Large intestine (tissue), 12 donors: ENCODE measurements at places on chromosomes 3 and 15. TPM values are rescaled to one million over a fixed set of nuclear protein-coding genes. Genes with fewer than 3 reads are reported as not detected.

DNA sequence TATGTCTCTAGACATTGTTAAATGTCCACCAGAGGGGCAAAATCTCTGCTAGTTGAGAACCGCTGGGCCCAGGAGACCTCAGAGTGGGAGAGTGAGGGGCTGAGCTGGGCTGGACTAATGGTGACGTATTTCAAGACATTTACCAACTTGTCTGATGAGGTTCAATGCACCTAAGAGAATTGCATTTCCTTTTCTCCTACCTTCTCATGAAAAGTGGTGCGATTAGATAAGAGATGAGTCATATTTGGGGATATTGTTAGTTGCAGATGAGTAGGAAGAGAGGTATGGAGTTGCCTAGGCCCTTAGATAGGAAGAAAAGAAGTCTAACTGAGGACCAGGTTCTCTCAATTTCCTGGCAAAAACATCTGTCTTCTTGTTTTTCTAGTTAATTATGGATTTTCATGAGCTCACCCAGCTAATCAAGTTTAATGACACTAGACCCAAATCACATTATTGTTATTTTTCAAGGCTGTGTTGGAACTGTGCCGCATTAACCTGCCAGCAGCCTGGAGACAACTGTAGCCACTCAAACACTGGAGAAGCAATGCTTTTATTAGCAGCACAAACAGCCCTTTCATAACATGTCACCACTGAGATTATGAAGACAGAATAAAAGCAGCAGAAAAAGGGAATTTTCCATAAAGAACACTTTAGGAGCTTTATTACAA, 144.2 kb downstream of the PDCD6IP start:
- DNase-seq: no peak

DNA sequence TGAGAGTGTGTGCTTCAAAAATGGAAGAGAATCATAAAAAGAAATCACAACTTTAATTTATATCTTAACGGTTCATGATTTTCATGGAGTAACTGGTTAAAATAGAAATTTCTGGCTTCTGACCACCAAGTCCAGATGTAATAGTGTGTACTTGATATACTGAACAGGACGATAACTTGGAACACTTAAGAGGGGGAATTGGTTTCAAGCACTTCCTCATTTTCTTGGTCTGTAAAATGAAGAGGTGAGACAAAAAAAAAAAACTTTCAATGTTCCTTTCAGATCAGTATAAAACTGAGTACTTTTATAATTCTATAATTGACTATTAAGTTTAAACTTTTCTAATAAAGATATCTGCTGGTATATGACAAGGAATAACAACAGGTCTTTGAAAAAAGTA, 64.0 kb upstream of the TRA2B start:
- DNase-seq: no peak

DNA sequence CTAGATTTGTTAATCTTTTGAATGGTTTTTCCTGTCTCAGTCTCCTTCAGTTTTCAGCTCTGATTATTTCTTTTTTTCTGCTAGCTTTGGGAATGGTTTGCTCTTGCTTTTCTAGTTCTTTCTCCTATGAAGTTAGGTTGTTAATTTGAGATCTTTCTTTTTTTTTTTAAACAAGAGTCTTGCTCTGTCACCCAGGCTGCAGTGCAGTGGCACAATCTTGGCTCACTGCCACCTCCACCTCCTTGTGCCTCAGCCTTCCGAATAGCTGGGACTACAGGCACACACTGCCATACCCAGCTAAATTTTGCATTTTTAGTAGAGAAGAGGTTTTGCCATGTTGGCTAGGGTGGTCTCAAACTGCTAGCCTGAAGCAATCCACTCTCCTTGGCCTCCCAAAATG, 56.7 kb downstream of the UQCC5 start:
- no peak for DNase-seq

DNA sequence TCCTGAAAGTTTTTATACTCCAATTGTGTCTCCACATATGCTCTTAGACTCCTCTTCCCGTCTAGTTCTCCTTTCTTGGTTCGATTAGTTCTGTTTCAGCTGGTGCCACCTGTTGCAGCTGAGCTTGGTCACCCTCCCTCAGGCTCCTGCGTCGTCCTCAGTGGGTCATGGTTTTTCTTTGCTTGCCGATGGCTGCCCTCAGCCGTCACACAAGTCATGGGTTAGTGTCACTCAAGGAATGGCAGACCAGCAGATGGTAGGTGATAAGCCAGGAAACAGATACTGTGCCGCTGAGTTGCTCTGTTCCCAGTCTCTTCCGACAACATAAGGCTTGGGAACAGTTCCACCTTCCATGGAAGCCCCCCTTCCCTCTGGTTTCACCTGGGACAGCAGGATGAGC, 109.9 kb downstream of the IGF1R start:
- DNase-seq: no peak

DNA sequence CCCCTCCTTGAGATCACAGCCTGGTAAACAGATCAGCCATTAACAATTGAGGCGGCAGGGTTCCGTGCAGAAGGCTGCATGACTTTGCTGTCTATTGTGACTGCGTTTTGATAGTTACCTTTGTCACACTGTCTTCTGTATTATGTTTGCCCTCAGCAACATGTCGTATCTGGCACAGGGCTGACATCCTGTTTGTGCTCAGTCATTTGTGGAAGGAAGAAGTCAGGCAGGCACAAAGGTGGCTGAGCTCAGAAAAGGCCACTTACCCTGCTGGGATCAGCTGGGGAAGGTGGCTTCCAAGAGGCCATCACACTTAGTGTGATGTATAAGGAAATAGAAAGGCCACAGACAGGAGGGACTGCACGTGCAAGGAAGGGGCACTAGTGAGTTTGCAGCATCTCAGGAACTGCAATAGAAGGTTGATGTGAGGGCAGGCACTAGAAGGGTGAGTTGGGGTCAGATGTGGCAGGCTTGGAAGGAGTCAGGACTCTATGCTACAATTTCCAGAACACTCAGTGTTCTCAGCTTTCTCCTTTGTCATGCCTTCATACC, 13.4 kb downstream of the PML start:
- no peak for DNase-seq

- no peak for DNase-seq
Observed at GRCh38 chr3:118714800-118715199, 319.8 kb downstream of the IGSF11 start.

DNA sequence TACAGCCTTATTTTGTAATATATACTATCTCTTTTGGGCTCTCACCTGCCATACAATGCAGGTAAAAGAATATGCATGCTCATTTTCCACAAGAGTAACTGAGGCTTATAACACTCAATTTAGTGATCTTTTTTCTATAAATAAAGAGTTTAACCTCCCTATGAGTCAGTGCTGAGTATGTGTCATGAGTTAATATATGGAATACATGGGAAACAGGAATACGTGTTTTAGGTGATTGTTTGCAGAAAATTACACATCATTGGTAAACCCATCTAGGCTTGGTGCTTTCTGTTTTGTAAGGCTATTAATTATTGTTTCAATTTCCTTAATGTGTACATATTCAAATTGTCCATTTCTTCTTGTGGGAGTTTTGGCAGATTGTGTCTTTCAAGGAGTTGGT, 411.3 kb downstream of the GRM7 start:
- DNase-seq: no peak

DNA sequence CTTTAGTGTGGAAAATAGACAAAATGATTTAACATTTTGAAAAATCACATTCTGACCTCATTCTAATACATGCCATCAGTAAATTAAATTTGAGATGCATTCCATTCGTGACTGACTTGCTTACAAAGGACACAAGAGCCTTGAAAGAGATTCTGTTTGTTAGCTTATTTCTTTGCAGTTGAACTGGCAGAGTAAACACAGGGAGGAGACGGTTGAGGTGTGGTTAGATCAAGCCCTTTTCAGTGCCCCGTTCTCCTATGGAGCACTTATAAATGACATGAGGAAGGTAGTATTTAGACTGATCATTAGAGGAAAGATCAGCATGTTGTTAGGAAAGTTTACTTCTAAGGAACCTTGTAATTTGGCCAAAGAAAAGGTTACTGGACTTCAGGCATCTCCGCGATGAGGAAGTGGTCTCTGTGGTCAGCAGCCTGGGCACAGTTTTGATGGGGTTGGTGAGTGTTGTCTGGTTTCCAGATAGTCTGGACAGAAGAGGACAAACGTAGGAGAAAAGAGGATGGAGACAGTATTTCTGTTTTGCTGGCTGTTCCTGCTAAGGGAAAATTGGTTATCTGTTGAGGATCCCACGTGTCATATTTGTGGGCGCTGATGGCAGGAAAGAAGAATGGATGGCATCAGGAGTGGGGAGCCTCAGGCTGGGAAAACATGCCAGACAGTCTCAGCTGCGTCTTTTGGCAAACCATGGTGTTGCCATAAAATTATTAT, 328.9 kb upstream of the TBL1XR1 start:
- DNase-seq: no peak

GRCh38 chr3:149892371-149892770, 78.3 kb downstream of the PFN2 start:
- DNase-seq: no peak

GRCh38 chr3:10919636-10920035, 72.9 kb upstream of the SLC6A1 start:
- no peak for DNase-seq

DNA sequence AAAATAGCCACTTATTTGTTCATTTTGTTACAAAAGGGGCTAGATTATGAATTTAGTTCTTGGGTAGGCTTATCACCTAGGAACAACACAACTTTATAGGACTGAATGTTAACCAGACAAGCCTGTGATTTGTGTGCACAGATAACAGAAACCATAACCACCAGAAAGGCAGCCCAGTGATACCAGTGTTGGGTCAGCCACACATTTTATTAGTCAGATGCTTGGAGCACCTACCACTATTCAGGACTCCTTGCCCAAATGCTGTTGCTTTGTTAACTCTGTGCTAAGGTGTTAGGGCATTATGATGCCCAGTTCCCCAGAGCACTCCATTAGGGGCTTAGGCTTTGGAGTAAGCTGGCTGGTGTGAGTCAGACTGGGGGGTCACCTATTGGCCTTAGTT, 22.5 kb downstream of the PLCL2 start:
- no peak for DNase-seq

The PDZRN3 gene
- polyA plus RNA-seq: 40.7 TPM

The SLC12A1 gene
- 0.10 TPM for polyA plus RNA-seq

The ABHD5 gene
- 47.5 TPM for polyA plus RNA-seq
